Activated CD4-positive, alpha-beta T cell treated with anti-CD3 and anti-CD28 coated beads, Interleukin-2, amount 10 ng/mL, durations not matched to agents 24 days and 14 days (primary cell): ENCODE measurements at places on chromosomes 7 and 10.

DNA sequence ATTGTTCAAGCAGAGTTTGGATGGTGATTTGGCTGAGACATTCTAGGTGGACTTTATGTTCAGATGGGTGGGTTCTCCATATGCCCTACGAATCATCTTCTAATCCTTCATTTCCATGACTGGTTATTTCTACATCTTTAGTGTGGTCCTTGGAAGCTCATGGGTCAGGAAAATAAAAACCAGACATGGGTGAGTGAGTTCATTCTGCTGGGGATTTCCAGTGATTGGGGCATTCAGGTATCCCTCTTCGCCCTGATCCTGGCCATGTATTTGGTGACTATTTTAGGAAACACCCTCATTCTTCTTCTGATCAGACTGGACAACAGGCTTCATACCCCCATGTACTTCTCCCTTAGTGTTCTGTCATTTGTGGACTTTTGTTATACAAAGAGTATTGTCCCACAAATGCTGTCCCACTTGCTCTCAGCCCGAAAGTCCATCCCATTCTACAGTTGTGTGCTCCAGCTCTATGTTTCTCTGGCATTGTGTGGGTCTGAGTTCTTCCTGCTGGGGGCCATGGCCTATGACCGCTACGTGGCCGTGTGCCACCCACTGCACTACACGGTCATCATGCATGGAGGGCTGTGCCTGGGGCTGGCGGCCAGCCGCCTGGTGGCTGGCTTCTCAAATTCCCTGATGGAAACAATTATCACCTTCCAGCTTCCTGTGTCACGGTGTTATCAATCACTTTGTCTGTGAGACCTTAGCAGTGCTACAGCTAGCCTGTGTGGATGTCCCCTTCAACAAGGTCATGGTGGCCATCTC lies 19.2 kb upstream of the OR6B1 start:
- H3K27me3 ChIP-seq = peaks cover 9% of the 10 kb centered on the region
- no peak overlapping the region for H3K4me3 ChIP-seq
- no peak for DNase-seq
- H3K4me1 ChIP-seq = no peaks in the 10 kb centered on the region

DNA sequence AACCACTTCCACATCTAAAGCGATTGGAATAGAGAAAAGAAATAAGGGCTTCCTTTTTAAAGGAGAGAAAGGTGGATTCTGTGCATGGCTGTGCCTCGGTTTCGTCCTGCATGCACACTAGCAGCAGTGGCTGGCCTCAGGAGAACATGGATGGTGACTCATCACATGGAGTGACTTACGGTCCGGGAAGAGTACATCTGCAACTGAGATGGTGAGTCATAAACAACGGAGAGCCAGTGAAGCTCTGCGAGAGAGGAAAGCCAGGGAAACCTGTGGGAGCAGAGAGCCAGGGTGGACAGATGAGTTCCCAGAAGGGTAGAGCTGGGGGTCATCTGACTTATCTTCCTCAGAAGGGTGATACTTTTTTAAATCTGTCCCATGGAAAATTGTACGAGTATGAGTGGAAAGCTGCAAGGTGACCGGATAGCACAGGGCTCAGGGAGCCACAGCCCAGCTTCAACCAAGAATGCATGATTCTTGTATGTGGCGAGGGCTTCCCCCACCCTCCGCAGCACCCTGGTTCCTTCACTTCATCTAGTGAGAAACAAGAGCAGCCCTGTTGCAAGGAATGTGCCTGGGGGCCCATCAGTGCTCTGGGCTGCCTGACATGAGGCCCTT lies 259.1 kb downstream of the KLF6 start:
- no peak for DNase-seq
- no peaks in the 10 kb centered on the region for H3K4me1 ChIP-seq
- no peak overlapping the region for H3K4me3 ChIP-seq
- no peaks in the 10 kb centered on the region for H3K36me3 ChIP-seq
- H3K27me3 ChIP-seq = peaks cover 26% of the 10 kb centered on the region

- no peaks in the 10 kb centered on the region for H3K27me3 ChIP-seq
- peaks cover 28% of the 10 kb centered on the region for H3K4me1 ChIP-seq
- no peak overlapping the region for H3K27ac ChIP-seq
Observed at GRCh38 chr7:138004046-138004445, 2.2 kb upstream of the CREB3L2 start.

- peak overlapping the region; percentile 94 for H3K27ac ChIP-seq
- peaks cover 20% of the 10 kb centered on the region for H3K4me1 ChIP-seq
- H3K36me3 ChIP-seq = no peaks in the 10 kb centered on the region
- H3K4me3 ChIP-seq = peak overlapping the region; percentile 96
- peaks cover 3% of the 10 kb centered on the region for H3K27me3 ChIP-seq
Observed at GRCh38 chr10:69123306-69123746, 652 bp upstream of the VPS26A start.

DNA sequence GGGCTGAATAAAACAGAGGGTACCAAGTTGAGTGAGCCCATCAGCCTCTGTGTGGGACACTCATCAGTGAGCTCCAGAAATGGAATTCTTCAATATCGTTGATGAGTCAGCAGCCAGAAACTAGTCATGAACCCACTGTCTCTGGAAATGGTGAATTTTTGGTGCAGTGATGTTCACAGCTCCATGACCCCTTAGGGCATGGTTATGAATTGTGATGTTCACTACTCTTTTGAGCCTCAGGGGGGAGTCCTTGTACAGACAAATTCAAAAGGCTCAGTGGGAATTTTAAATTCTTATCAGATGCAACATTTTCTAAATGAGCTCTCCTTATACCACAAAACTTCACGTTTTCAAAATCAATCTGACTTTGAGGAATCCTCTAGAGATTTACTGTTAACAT lies 335.7 kb downstream of the PHTF2 start:
- H3K27ac ChIP-seq = no peak overlapping the region
- no peak for DNase-seq
- H3K36me3 ChIP-seq = no peaks in the 10 kb centered on the region
- no peaks in the 10 kb centered on the region for H3K27me3 ChIP-seq

- no peak overlapping the region for H3K4me3 ChIP-seq
- H3K27me3 ChIP-seq = peaks cover 3% of the 10 kb centered on the region
- peak; percentile 83 for DNase-seq
- no peak overlapping the region for H3K27ac ChIP-seq
Observed at GRCh38 chr10:48289501-48290238, 15.2 kb upstream of the FRMPD2 start.

DNA sequence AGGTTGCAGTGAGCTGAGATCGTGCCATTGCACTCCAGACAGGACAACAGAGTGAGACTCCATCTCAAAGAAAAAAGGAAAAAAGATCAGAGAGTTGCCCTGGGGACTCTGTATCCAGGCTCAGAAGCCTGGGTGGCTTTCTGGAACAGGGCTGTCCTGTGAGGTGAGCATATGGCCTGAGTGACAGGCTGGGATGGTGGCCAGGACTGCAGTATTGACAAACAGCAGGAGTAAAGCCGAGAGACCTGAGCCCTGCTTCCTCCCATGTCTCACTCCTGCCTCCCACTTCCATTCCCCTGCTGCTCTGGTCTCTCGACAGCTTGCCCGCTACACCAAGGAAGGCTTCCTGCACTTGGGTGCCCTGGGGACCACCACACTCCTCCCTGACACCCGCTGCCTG lies 578.5 kb downstream of the GALNT17 start:
- H3K4me3 ChIP-seq = no peak overlapping the region
- DNase-seq = no peak
- no peaks in the 10 kb centered on the region for H3K4me1 ChIP-seq
- H3K27ac ChIP-seq = no peak overlapping the region

GRCh38 chr7:50696810-50697582 lies 85.7 kb downstream of the GRB10 start:
- H3K27ac ChIP-seq = no peak overlapping the region
- H3K4me1 ChIP-seq = peaks cover 2% of the 10 kb centered on the region
- no peak overlapping the region for H3K4me3 ChIP-seq
- no peaks in the 10 kb centered on the region for H3K36me3 ChIP-seq
- peak; percentile 65 for DNase-seq

DNA sequence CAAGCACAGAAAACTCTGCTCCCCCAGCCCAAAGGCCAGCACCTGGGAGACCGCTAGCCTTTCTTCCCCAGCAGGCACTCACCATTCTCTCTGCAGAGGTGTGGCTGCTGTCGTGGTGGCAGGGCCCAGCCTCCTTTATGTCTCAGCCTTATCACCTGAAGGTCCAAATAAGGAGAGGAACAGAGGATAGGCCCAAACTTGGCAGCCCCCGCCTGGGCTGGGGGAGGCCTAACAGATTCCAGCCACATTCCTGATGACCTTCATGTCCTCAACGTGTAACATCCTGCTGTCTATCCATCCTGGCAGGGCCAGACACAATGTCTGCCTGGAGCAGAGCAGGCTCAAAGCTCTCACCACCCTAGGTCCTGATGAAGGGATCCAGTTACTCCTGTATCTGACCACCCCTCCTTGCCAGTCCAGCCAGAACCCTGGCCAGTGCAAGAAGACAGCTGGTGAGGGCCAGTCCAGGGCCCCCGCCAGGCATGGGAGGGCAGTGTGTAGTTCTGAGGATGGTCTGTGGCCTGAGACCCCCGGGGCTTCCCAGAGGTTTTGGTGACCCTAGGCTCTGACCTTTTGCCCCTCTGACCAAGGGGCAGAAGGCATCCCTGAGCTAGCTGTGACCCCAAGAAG lies at the start of gene MYL7:
Gene MYL7, minus strand, starts transcription at position 112 of the 630 bp plus-strand sequence. Its CDS starts 27 bp downstream, at position 85.
- H3K36me3 ChIP-seq = no peaks in the 10 kb centered on the region
- peaks cover 7% of the 10 kb centered on the region for H3K4me1 ChIP-seq
- no peak for DNase-seq
- no peak within 1 kb of the TSS for H3K27ac ChIP-seq
- H3K4me3 ChIP-seq = no peak within 1 kb of the TSS

DNA sequence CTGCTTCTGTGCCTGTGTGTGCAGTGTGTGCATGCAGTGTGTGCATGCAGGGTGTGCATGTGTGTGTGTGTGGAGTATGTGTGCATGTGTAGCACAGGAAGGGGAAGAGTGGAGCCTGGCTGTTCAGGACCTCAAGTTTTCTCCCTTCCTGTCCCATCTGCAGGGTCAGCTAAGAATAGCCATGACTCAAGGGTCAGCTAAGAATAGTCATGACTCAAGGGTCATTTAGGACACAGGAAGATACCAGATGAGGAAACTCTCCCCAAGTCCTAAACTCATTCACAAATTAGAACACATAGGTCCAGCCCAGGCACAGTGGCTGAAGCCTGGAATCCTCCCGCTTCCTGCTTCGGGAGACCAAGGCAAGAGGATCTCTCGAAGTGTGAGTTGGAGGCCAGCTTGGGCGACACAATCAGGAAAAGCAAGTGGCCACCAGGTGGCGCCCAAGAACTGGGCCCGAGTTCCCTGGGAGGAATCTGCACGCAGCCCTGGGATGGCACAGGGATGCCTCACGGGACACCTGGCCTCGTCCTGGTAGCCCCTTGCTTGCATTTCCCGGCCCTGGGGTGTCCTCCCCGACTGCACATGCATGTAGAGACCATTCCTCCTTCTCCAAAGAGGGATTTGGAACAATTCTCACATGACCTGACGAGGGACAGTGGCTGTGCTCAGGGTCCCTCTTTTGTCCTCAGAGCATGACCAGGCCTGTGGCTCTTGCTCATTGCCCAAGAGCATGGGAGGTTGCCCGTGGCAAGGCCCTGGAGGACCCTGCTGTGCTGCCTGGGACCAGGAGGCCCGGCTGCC lies 21.4 kb upstream of the VOPP1 start:
- no peak overlapping the region for H3K27ac ChIP-seq
- H3K4me3 ChIP-seq = no peak overlapping the region
- no peaks in the 10 kb centered on the region for H3K36me3 ChIP-seq
- peak; percentile 91 for DNase-seq

- peaks cover 22% of the 10 kb centered on the region for H3K4me1 ChIP-seq
- H3K4me3 ChIP-seq = no peak overlapping the region
- no peak overlapping the region for H3K27ac ChIP-seq
- no peaks in the 10 kb centered on the region for H3K36me3 ChIP-seq
- DNase-seq = peak; percentile 68
Observed at GRCh38 chr7:135993950-135994349, 16.8 kb upstream of the MTPN start.

GRCh38 chr7:37440738-37441385 lies 7.8 kb downstream of the ELMO1 start:
- H3K27ac ChIP-seq = peak overlapping the region; percentile 85
- H3K27me3 ChIP-seq = no peaks in the 10 kb centered on the region
- peak; percentile 80 for DNase-seq
- peaks cover 38% of the 10 kb centered on the region for H3K36me3 ChIP-seq
- H3K4me3 ChIP-seq = peak overlapping the region; percentile 68

- no peaks in the 10 kb centered on the region for H3K36me3 ChIP-seq
- H3K27ac ChIP-seq = no peak overlapping the region
- peaks cover 2% of the 10 kb centered on the region for H3K4me1 ChIP-seq
- H3K4me3 ChIP-seq = no peak overlapping the region
- DNase-seq = no peak
- H3K27me3 ChIP-seq = peaks cover 13% of the 10 kb centered on the region
Observed at GRCh38 chr7:134155871-134156270, 28.7 kb downstream of the LRGUK start.

DNA sequence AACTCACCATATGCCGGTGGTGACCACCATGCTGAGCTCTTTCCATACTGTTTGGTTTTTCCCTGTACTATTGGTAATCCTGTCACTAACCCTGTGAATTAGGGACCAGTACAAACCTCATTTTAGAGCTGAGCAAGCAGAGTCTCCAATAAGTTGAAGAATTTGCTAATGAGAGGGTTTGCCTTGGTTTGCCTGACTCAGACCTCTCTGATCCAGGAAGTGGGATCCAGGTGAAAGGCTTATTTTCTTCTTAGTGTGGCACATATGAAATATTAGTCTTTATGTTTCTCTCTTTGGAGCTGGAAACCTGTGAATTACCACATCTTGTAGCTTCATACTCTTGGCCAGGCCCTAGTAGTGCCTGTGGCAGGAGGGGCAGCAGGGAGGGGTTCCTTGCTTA lies 114.1 kb upstream of the IGFBP3 start:
- H3K27ac ChIP-seq = no peak overlapping the region
- H3K4me3 ChIP-seq = no peak overlapping the region
- H3K36me3 ChIP-seq = no peaks in the 10 kb centered on the region
- H3K27me3 ChIP-seq = no peaks in the 10 kb centered on the region
- no peak for DNase-seq

GRCh38 chr7:94529516-94529915 lies 19.9 kb downstream of the CASD1 start:
- no peak for DNase-seq
- H3K4me3 ChIP-seq = no peak overlapping the region
- peaks cover 12% of the 10 kb centered on the region for H3K36me3 ChIP-seq
- no peak overlapping the region for H3K27ac ChIP-seq
